ENCODE measurements at places on chromosomes 1 and 21. TPM values are rescaled to one million over a fixed set of nuclear protein-coding genes. Genes with fewer than 3 reads are reported as not detected.

OR10J1 gene
- total RNA-seq, result not detected

CD1D gene
- 0.38 TPM for total RNA-seq

DNA sequence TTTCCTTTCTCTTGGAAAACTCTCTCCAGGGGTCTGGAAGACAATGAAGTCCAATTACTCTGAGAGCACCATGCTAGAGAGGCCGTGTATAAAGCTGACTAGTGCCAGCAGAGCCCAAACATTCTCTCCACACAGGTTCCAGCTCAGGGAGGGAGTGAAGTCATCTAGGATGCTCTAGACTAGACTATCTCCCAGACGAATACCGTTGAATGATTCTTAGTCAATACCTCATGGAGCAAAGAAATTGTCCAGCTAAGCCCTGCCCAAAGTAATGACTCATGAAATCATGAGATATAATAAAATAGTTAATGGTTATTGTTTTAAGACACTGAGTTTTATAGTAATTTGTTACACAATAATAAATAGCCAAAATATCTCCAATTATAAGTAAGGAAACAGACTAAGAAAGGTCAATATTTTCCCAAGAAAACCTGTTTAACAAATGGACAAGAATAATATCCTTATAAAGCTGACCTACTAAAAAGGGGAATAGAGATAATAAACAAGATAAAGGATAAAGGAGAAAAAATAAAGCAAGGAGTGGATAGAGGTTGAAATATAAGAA is 163.9 kb upstream of the LRRC7 start:
- DNase-seq, result no peak

- DNase-seq, result no peak
Observed at GRCh38 chr1:39852214-39852791, 31.0 kb downstream of the TRIT1 start.

GRCh38 chr21:33339135-33339534 is 14.4 kb downstream of the IFNAR1 start:
- DNase-seq, result no peak

CD160 gene
- total RNA-seq, result not detected

FCRLB gene
- not detected for total RNA-seq

DNA sequence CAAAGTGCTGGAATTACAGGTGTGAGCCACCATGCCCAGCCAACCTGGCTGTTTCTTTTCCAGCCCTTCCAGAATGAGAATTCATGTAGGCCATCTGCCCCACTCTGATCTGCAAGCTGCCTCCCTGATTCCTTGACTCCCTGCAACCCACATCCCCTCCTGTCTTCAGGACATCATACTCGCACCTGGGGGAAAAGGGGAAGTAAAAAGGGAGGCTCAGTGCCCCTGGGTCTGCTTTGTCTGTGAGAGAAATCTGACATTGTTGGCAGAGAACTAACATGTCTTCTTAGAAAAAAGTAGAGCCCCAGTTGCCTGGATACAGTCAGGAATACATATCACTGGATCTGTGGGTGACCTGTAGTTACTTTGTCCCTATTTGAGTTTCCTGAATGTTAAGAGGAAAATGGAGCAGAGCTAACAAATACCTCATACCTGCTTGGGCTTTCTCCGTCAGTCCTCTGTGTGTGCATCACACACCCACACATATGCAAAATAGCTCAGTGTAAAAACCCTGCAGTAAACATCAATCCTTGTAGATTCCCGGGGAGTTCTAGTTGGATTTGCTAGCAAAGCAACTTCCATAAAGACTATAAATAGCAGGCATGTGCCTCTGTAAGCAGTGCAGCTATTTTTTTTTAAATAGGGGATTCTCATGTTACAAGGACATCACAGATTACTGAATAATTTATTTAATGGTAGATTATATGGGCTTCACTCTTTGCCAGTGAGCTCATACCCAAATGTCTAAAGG is 62.9 kb downstream of the TEX35 start:
- no peak for DNase-seq

DNA sequence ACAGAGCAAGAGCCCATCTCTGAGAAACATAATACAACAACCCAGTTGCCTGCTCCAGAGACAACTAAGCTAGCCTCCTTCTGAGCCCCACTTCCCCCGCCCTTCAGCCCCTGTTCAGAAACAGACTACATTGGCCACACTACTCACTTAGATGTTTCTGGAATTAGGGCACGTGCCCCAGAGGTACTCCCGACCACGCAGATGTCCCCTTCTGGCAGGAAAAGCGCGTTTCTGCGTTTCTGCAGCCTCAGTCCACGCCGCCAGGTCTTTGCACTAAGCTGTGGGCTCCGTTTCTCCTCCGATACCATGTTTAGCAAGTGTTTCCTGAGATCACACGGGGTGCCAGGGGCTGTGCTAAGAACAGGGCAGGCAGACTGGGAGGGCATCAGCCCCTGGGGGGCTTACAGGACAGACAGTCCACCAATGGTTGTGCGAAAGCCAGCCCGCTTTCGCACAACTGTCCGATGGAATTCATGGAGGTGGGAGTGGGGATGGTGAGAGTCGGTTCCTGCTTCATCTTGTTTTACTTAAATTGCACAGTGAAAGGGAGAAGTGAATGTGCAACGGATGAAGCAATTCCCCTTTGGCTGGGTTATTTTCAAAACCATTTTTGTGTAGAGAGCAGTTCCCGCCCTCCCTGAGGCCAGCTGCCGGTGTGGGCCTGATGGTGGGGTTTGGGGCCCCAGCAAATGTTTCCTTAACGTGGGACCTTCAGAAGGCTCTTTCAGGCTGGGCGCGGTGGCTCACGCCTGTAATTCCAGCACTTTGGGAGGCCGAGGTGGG is 2.7 kb downstream of the PIK3CD start:
- no peak for DNase-seq

DNA sequence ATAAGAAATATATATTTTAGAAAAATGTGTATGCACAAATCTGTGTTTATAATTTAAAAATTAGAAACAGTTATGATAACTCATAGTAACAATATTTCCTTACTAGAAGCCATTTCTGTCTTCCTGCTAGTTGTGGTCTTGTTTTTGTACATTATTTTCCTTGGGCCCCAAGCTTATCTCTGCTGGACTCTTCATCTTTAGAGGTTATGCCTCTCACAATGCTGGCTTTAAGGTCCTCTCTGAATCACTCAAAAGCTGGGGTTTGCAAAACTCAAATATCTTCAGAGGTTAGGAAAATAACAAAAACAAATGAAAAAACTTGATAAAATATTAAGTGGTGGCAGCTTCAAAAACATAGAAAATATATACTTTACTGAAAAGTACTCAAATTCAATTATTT is 133.8 kb downstream of the PTPRC start:
- no peak for DNase-seq

VAV3 gene
- 117 TPM for total RNA-seq

- no peak for DNase-seq
Observed at GRCh38 chr1:50348449-50349241, 74.6 kb downstream of the DMRTA2 start.

GRCh38 chr1:65772607-65773006 is 20.1 kb upstream of the PDE4B start:
- no peak for DNase-seq

- no peak for DNase-seq
Observed at GRCh38 chr1:107048241-107048640, 8.2 kb upstream of the PRMT6 start.

- DNase-seq, result no peak
Observed at GRCh38 chr1:179121159-179121938, 39.5 kb downstream of the TOR3A start.

DNA sequence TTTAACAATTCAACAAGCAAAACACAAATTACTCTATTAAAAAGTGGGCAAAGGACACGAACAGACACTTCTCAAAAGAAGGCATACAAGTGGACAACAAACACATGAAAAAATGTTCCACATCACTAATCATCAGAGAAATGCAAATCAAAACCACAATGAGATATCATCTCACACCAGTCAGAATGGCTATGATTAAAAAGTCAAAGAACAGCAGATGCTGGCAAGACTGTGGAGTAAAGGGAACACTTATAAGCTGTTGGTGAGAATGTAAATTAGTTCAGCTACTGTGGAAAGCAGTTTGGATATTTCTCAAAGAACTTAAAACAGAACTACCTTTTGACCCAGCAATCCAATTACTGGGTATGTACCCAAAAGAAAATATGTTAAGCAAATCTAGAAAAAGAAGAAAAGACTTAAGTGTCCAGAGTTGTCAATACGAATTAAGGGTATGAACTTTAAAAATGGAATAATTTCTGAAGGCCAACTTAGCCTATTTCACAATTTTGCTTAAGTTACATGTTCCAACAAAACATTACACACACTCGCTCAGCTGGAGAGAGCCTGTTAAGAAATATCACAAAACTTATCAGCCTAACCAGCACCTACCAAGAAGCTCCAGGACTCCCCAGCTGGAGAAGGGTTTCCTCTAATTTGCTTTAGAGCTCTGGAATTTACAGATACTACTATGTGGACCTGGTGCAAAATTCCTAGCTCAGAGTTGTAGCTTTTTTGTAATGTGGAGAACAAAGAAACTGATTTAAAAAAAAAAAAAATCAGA is 232.1 kb downstream of the DUSP10 start:
- DNase-seq, result no peak

Measured in suprapubic skin (tissue), 4 donors.